Stimulated activated CD8-positive, alpha-beta memory T cell treated with anti-CD3 and anti-CD28 coated beads, Interleukin-15, amount 100 ng/mL, for 1 hour (primary cell): ENCODE measurements at places on chromosomes 2 and 18.

GRCh38 chr2:218810256-218810655 lies 21.3 kb downstream of the PRKAG3 start:
- DNase-seq, result no peak

DNA sequence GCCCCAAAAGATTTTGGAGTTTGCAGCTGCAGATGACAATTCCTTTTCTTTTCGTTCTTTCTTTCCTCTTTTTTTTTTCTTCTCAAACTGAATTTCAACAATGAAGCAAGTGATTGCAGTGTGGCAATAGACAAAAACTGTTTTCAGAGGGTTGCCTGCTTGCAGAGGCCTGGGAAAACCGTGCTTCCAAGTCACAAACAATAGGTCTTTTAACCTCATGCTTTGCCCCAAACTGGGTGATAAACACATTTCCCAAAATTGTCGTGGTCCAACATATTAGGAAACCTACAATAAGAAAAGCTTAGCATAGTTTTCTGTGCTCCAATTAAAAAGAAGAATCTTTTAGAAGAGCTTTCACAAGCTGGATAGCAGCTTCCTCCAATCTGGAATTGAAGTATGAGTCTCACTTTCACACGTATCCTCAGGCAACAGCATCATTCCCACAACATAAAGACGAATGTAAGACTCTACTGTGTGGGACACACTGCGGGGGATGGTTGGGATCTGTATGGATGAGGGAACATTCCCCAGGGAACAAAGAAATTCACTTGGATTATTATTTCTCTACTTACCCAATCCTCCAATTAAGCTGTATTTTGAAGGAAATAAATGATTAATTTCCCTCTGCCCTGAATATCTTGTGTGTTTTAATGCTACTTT lies 656.1 kb downstream of the RNF144A start:
- DNase-seq, result no peak

DNA sequence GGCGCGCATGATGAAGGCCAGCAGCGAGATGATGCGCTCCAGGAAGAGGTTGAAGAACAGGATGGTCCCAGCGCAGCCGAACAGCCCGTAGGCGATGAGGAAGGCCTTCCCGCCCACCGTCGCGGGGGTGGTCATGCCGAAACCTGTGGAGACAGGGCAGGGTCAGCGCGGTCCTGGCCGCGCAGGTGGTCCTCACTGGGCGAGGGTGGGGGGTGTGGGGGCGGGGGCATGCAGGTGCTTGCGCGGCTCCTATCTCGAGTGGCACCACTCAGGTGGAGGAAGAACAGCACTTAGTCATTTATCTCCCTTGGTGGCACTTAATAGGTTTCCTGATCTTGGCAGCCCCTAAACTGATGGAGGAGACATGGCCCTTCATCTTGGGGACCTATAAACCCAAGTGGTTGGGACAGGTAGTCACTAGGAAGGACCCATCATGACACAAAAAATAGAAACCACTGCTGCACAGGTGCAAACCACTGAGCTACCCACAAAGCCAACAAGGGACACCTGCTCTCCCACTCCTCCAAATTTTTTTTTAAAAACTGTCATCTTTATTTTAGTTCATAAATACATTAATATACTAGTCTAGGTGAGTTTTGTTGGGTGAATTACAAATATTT lies 118.8 kb downstream of the MSH2 start:
- no peak for DNase-seq

DNA sequence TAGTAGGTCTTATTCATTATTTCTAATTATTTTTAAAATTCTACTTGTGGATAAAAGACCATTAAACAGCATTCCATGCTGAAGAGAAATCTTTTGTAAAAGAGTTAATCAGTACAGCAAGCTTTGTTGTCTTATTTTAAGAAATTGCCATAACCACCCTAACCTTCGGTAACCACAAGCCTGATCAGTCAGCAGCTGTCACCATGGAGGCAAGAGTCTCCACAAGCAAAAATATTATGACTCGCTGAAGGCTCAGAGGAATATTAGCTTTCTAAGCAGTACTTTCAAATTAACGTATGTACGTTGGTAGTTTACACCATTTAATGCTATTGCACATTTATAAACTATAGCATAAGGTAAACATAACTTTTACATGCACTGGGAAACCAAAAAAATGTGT lies 650.5 kb upstream of the LINC00305 start:
- no peak for DNase-seq

DNA sequence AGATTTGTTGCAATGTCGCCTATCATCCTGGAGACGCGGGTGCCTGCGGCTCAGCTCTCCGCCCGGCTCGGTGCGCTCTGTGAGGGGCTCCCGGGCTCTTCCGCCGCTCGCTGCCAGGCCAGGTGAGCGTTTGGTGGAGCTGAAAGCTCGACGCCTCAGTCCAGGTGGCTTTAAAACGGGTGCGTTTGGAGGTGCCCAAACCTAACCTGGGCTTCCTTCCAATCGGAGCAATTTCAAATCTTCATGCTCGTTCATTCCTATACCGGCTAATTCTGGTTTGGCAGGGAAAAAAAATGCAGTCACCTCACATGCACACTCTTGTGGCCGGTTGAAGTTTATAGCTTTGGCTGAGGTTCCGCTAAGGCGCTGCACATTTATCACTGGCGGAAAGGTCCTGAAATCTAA lies at the start of gene SLC16A14:
TSS of gene SLC16A14 (minus strand) at position 274 of the 405 bp plus-strand sequence. CDS start 9,572 bp downstream, outside the sequence.
- DNase-seq, result no peak

GRCh38 chr18:41917181-41917580 lies 37.9 kb upstream of the PIK3C3 start:
- DNase-seq, result no peak

GRCh38 chr2:145088756-145089155 lies 568.8 kb upstream of the ZEB2 start:
- no peak for DNase-seq

DNA sequence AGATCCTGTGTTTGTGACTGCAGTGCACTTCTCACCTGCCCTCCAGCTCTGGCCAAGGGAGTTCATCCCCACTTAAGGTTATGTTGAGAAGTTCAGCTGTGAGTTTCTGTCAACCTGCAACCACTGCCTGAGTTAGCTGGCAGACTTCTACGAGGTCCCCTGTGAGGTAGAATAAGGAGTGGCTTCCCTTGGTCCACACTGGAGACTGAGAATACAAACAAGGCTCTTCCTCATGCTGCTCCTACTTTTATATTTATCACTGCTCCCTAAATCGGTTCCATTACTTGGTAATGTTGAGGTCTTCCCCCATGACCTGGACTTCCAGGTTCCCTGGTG lies 353.2 kb upstream of the CWC22 start:
- no peak for DNase-seq

DNA sequence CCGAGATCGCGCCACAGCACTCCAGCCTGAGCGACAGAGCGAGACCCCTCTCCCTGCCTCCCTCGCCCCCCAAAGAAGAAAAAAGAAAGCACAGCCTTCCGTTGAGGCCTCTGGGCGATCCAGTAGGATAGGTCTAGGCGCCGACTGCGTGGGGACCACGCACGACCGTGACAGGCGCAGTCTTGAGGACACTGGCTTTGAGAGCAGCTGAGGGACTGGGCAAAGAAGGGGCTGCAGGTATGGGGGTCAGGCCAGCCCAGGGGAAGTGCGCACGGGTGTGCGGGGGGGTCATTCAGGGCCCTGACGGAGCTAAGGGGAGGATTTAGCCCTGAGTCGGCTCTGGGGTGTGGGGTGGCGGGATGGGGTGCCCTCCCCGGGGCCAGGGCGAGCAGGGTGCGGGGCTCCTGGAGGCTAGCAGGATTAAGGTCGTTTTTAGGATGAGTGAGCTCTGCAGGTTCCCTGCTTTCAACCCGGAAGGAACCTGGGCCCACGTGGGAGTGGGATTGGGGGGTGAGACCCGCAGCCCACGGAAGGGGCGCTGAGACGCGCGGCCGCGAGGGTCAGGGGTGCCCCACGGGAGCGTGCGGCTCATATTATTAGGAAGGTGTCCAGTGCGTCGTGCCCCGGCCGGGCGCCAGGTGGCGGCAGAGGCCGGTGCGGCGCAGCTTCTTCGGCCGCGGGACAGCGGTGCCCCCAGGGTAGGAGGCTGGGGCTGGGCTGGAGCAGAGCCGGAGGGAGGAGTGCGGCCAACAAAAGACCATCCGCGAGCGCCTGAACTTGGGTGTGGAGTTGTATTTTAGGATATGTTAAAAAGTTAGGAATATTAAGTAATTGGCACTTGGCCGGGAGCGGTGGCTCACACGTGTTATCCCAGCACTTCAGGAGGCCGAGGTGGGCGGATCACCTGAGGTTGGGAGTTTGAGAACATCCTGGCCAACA lies 20.5 kb upstream of the ZNF236 start:
- peak; percentile 15 for DNase-seq

DNA sequence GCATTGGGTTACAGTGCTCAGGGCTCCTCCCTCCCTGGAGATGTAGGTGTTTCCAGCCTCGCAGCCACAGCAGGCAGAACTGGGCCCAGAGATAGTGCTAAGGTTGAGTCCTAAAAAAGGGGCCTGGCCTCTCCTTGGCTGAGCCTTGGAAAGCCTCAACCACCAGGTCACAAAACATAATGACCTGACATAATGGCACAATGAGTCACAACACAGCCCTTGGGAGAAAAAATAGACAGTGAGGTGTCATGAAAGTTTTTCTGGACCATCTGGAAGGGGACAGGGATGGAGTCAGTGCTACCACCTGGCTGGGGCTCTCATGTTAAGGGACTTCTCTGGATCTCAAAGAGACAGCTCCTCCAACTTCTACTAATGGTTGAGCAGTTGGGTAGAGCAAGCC lies 92.4 kb upstream of the LCLAT1 start:
- DNase-seq, result no peak

- no peak for DNase-seq
These were observed 301.4 kb upstream of the TNP1 start for GRCh38 chr2:217160978-217161973.

DNA sequence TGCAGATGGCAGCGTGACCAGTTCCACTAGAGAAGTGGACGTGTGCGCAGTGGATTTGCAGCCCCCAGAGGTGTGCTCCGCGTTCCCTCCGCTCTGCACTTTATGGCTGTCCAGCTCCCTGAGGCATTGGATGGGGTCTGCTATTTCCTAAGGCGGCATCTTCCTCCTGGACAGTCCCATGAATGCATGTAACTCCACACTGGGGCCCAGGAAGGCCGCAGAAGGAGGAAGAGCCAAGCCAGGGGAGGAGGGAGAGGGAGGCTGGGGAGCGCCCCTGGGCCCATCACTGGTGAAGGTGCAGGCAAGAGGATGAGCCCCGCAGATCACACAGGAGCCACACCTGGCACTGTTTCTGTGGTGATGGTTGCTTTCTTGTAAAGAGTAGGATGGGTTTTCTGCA lies 99.1 kb downstream of the PTGR3 start:
- DNase-seq, result no peak

DNA sequence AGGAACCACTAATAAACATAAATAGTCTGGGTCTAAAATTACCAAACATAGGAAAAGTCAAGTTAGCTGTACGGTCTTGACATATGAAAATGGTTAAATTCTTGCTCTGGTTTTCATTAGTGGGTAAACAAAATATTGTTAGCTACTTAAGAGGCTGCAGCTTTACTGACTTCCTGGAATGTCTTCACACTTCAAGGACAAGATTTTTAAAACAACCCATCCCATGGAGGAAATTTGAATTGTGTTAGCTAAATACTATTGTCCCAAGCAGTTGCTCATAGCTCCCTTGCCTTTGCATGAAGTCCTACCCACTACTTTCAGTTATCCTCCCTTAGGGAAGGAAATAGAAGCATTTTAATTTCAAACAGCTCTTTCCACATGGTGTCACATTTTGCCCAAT lies 128.5 kb downstream of the EPHA4 start:
- no peak for DNase-seq

GRCh38 chr18:40860189-40860588 lies 1094.8 kb upstream of the PIK3C3 start:
- no peak for DNase-seq

- DNase-seq, result peak; percentile 20
These were observed 98.3 kb downstream of the PIK3C3 start for GRCh38 chr18:42053188-42053781.

DNA sequence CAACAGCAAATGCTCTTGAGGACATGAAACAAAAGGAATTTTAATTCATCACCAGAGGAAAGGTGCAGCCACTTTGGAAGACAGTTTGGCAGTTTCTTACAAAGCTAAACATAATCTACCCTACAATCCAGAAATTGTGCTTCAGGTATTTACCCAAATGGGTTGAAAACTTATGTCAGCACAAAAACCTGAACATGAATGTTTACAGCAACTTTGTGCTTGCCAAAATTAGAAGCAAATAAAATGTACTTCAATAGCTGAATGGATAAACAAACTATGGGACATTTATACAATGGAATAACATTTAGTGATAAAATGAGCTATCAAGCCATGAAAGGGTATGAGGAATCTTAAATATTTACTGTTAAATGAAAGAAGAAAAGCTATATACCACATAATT lies 6.9 kb upstream of the MAP2 start:
- no peak for DNase-seq

GRCh38 chr2:168765401-168765800 lies 37.0 kb upstream of the NOSTRIN start:
- DNase-seq, result no peak

DNA sequence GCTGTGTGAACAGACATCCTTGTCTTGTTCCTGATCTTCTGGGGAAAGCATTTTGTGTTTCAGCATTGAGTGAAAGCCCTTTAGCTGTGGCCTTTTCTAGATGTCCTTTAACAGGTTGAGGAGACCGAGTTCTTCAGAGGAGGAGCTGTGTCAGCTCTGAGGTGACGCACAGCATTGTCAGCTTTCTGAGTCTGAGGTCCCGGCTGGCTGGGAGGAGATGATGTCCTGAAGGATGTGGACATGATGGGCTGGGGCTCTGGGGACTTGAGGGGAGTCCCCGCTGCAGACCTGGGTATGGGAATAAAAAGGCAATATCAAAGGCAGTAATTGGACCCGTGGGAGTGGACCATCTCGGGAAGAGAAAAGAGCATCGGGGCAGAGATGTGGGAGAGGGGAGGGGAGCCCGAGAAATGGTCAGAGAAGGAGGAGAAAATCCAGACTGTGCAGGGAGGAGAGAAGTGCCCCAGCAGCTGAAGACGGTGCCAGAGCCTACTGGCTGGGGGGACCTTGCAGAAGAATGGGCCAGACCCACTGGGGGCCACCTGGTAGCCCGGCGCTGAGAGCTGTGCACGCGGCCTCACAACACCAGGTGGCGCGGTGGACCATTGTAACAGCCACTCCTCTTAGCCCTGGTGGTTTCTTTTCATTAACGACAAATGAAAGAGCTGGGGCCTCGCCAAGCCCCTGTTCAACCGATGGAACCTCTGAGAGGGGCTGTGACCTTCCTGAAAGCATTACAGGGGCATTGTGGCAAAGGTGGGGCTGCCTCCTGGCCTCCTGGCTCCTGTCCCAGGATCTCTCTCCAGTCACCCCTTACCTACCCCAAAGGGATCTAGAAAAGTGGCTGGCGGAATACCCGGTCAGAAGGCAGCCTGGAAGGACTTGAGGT lies 61.6 kb downstream of the ST3GAL5 start:
- peak; percentile 75 for DNase-seq
